ENCODE measurements at places on chromosomes 3 and 15.

DNA sequence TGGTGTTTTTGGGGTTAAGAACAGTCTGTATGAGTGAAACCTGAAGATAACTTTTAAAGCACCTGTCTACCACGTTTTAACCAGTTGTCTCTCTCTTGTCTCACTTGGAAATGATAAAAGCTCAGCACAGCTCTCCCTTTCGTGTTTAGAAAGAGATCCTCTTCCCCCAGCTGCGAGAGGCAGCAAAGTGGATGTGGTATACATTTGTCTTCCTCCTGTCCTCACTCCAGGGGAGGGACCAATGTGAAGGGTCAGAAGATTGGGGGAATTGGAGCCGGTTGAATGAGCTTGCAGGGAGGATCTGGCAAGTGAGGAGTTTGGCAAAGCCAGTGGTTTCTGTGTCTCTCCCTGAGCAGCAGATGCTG is 14.6 kb downstream of the SMAD6 start:
- DNase-seq = no peak

- no peak for DNase-seq
These were observed 50.2 kb upstream of the PRR20G start for GRCh38 chr3:127337911-127338531.

DNA sequence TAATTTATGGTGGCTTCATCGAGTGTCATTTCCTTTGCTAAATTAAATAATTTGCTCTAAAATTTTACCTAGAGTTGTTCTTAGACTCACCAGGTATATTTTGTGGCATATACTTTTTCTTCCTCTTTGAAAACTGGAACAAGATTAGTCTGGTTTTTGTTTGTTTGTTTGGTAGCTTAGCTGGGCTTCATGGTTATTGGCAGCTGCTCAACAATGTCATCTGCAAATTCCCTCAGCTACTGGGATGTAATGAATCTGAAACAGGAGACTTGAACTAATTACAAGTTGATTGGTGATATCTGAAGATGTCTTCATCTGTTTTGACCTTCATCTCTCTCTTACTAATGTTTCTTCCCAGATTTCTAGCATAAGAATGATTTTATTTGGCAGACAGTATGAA is 270.5 kb upstream of the P2RY1 start:
- no peak for DNase-seq

DNA sequence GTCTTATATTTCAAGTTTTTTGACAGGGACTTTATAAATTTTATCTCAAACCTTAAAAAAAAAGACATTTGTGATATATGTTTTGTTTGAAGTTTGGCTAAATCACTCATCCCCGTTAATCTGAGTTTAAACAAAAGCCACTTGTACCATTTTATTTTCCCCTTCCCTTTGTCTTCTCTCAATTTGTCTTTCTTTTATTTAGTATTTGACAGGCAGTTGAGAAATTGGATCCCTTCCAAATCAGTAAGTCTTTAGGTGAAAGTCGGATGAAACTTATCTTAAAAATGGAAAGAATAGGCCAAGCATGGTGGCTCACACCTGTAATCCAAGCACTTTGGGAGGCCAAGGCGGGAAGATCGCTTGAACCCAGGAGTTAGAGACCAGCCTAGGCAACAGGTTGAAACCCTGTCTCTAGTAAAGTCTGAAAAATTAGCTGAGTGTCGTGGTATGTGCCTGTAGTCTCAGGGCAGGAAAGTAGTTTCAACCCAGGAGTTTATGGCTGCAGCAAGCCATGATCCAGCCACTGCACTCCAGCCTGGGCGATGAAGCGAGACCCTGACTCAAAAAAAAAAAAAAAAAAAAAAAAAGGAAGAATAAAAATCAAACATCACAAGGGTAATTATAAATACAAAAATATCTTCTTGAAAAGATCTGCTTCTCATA is 394.6 kb upstream of the TPM1 start:
- no peak for DNase-seq

GRCh38 chr15:99213187-99213811 is 36.1 kb downstream of the TTC23 start:
- peak; percentile 44 for DNase-seq

DNA sequence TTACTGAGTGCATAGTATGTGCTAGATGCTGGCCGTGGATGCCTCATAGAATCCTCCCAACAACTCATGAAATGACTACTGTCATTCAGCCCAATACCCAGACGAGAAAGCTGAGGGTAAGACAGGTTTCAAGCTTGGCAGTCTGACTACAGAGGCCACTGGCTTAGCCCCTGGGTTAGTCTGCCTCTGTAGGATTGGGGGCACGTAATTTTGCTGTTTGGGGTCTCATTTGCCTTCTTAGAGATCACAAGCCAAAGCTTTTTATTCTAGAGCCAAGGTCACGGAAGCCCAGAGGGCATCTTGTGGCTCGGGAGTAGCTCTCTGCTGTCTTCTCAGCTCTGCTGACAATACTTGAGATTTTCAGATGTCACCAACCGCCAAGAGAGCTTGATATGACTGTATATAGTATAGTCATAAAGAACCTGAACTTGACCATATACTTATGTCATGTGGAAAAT is 1.0 kb upstream of the CCR5 start:
- DNase-seq = no peak

DNA sequence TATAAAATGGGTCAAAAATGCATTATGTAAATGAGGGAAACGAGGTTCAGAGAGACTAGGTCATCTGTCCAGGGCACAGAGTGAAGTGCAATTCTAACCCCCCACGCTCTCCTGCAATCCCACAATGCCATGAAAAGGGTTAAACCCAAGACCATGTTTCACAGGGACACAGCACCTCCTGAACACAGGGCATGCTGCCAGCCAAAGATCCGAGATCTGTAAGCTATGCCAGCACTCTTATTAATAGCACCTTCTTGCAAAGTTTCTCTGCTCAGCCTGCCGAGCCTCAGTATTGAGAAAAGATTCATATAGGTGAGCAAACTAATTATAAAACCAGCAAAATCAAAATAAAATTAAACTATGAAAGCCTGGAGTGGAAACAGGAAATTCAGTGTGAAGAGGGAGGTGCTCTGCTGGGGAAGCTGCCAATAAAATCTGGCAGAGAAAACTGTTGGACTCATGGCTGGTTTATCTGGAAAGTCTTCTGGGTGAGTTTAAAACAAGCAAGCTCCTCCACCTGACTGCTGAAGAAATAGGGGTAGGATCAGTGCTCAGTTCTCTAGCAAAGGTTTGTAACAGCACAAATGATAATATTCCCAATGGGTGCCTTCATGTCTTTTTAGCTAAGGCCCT is 50.3 kb downstream of the LRIG1 start:
- DNase-seq = no peak

GRCh38 chr15:101258238-101259144 is 6.6 kb upstream of the CHSY1 start:
- peak; percentile 37 for DNase-seq

DNA sequence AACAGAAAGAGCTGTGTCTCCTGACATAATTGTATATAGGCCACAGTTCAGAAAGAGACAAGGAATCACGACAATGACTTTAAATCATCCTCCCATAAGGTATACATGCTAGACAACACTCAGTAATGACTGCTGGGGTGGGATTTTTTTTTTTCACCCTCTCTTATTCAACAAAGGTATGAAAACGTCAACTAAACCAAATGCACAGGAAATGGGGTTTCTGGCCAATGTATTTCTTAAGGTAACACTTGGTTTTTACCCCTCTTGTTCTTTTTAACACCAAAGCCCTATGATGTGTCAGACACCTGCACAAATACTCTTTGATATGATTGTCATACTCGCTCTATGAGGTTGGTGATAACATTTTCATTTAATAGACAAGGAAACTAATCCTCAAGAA is 78.3 kb downstream of the MCF2L2 start:
- DNase-seq = no peak

DNA sequence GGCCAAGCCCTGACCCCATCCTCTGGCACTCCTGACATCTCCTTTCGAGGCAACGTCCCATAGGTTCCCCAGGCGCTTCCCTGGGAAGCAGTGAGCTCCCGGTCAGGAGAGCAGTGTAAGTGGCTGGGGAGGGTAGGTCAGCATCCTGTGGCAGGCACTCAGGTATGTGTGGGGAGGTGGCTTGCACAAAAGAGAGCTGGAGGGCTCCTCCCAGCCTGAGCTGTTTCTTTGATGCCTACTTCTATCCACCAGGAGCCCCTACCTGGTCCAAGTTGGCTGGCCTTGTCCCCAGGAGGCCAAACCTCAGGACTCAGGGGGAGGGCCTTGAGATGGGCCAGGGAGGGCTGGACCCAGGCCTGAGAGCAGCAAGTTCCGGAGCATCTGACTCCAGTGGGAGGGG is 31.7 kb upstream of the LINGO1 start:
- DNase-seq = no peak

All from stimulated activated CD8-positive, alpha-beta memory T cell treated with anti-CD3 and anti-CD28 coated beads, Interleukin-15, amount 100 ng/mL, for 1 hour (primary cell).